ENCODE measurements at places on chromosomes 11 and 22.

DNA sequence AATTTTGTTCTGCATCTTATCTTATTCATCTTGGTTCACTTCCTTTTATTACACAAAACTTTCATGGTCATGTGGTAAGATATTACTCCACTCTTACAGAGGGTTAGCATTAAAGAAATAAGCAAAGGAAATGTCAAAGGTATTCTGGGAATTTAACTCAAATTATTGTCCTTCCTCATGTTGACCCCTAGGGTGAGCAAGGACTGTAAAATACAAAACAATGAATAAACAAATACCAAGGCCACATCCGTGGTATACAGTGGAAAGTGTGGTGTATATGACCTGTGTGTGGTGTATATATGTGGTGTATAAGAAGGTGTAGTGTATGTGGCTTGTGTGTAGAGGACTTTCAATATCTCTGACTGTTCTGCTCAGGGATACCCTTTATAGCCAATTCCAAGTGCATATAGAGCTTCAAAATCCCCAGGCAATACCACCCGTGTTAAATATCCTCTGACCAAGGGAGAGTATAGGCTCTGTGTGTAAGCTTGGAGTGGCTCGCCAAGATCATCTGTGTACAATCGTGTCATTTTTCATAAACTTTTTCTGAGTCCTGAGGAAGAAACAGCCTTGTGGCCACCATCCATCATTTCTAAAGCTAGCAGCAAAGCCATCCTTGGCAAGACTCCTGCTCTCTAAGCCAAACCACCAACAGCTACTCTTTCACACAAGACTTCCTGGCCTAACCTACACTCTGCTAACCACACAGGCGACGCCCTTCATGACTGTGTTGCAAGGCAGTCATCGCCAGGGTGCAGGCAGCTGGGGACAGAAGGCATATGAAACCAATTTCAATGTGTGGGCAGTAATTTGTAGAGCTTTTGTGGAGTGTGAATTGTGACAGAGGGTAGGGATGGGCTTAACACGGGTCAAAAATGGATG, 548.0 kb downstream of the ETS1 start:
- DNase-seq: peak; percentile 86

DNA sequence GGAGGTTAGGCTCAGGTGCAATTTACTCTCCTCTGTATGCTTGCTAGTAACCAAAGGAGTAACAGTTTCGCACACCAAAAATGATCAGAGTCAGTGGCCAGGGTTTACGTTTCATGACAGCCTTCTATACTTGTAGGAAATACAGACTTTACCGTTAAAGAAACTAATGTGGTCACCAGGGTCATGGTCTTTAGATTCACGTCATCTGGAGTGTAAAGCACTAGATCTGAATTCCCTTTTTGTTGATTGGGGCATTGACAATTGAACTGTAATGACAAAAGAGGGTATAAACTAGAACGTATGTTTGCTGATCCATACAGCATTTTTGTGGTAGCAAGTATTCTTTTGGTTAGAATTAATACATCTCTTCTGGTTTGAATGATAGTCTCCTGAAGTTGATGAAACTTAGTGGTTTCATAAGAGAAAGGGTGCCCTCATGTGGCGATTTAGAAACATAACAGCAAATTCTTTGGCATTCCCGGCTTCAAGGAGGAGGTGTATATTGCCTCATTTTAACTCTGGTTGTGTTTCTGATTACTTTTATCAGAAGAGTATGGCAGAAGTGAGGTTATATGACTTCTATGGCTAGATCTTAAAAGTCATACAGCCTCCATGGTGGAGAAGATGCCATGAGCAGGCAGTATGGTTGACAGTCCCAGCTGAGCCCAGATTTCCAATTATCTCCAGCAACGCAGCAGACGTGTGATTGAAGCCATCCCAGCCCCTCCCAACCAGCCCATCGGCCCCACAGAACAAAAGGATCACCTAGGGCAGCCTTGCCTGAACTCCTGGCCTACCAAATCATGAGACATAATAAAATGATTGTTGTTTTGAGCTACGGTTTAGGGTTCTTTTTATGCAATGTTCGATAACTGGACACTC, 35.1 kb downstream of the MMP7 start:
- DNase-seq: no peak

- DNase-seq: peak; percentile 65
Measured at GRCh38 chr22:36287881-36288515, 35.1 kb downstream of the APOL1 start.

DNA sequence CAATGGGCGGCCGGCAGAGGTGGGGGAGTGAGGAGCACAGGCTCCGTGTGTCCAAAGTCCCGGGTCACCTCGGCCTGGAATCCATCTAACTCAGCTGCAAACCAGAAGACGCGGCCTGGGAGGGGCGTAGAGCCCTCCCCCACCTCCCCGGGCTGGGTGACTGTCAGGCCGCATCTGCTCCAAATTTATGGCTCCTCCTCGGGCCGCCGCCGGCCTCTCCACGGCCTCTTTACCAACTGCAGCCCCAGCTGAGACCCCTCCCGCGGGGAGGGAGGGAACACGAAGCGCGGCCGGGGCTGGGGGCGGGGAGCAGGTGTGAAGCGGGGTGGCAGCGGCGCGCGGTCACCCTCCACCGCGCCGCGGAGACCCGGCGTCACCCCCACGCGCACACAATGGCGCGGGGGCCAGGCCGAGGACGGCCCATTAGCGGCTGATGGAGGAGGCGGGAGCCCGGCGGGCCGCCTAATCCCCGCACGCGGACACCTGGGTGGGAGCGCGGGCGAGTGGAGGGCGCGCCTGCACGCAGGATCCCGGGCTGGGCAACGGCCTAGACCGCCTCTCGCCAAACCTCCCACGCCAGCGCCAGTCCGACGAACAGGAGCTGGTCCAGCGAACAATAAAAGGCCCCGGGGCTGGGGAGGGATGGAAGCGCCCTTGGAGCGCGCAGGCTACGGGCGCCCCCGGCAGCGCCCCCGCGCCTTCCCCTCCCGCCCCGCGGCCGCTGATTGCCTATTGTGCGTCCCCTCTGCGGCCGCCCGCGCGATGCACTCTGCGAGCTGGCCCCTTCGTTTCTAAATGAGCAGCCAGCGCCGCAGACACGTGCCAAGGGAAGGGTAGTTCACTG, 25.9 kb upstream of the ROBO3 start:
- DNase-seq: no peak

GRCh38 chr11:59144579-59145345, 2.1 kb downstream of the FAM111A start:
- DNase-seq: peak; percentile 92

GRCh38 chr11:104772806-104773241, 125.4 kb downstream of the CASP12 start:
- no peak for DNase-seq

GRCh38 chr11:113385749-113386148, 1.8 kb upstream of the ANKK1 start:
- no peak for DNase-seq

GRCh38 chr11:64304032-64304315, 1.4 kb upstream of the ESRRA start:
- DNase-seq: no peak

DNA sequence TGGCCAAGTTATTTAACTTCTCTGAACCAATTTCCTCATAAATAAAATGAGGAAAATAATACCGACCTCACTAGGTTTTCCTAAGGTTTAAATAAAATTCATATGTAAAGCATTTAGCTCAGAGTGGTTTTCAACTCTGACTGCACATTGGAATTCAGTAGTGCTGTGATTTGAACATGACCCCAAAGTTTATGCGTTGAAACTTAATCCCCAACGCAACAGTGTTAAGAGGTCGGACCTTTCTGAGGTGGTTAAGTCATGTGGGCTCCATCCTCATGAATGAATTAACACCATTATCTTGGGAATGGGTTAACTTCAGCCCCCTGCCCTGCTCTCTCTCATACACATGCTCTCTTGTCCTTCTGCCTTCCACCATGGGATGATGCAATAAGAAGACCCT, 322.2 kb downstream of the AASDHPPT start:
- no peak for DNase-seq

DNA sequence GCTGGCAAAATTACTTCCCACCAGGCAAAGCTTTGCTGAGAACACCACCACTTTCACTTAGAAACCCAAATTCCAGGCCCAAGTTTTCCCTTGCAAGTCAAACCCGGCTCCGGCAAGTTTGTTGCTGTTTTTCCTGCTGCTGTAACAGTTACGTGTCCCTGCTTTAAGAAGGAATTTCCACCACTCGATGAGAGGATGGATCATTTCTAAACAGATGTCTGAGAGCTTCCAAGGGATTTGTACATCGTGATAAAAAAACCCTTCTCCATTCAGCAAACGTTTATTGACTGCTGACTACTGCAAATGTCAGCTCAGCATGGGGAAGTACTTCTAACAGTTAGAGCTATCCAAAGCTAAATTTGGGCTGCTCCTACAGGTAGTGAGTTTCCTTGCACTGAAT, 19.7 kb downstream of the P2RX3 start:
- DNase-seq: no peak

- DNase-seq: no peak
Measured at GRCh38 chr11:125343086-125343717, 152.9 kb downstream of the FEZ1 start.

DNA sequence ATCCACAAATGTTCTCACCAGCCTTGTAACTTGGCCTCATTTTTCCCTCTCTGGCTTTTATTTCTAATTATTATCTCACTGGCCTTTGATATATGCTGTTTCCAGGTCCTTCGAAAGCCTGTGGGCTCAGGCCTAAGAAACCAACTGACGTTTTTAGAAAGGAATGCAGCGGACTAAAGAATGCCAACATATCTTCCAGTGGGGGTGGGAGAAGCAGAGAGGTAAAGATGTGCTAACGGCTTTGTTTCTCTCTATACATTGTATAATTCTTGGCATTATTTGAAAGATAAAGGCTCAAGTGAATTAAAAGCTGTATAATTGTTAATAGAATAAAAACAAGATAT, 28.2 kb downstream of the OR6Q1 start:
- DNase-seq: no peak

- no peak for DNase-seq
Measured at GRCh38 chr22:46635756-46636155, 15.6 kb downstream of the GRAMD4 start.

DNA sequence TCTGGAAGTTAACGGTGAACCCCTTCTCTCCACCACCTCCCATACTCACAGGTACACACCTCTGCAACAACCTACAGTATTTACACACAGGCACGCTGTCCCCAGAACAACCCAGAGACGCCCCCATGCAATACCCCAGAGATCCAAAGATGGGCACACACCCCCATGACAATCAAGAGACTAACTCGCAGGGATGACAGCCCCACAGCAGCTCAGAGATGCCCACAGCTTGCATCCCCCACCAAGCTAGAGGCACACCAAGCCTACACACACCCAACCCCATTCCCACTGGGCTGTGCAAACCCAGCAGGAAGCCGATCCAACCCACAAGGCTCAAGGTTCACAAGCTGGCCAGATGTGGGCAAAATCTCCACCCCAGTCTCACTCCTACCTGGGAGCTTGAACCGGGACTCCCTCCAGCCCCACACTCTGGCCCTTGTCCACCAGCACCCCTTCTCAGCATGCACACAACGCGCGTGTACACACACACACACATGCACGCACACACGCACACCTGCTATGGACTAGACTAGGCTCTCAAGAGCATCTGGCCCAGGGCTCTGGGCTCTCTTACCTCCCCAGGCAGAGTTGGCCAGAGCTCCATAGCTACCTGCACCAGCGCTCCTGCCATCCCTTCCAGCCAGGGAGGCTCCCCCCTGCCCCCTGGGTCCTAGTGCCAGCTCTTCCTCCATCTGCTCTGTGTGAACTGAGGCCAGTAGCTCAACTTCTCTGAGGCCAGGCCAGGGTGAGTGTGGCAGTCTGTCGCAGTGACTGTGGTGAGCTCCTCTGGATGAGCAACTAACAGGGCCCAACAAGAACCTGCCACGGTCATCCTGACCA, 11.5 kb downstream of the STARD10 start:
- DNase-seq: no peak

DNA sequence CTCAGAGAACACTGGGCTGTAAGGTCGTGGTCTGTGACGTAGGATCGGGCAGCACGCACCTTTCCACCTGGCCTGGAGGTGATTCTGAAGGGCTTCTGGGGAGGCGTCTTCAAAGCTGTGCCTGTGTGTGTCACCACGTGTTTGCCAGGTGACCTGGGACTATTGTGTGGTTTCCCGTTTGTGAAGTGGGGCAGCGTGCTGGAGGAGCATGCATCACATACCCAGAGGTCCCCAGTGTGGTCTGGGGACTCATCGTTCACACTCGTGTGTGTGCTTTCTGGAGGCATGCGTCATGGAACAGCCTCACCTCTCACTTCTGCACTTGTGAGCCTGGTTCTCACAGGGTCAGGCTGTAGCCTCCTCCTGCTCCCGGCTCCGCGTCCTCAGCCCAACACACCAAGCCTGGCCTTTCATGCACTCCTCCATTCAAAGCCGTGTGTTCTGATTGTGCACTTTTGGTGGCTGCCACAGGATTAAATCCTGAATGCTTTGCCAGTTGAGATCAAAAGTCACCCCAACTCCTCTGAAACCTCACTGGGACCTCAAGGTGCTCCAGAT, 106.3 kb downstream of the KCNQ1OT1 start:
- no peak for DNase-seq

GRCh38 chr11:73866095-73866579, 10.5 kb downstream of the COA4 start:
- no peak for DNase-seq

GRCh38 chr22:27386186-27386585, 415.4 kb downstream of the MN1 start:
- no peak for DNase-seq

DNA sequence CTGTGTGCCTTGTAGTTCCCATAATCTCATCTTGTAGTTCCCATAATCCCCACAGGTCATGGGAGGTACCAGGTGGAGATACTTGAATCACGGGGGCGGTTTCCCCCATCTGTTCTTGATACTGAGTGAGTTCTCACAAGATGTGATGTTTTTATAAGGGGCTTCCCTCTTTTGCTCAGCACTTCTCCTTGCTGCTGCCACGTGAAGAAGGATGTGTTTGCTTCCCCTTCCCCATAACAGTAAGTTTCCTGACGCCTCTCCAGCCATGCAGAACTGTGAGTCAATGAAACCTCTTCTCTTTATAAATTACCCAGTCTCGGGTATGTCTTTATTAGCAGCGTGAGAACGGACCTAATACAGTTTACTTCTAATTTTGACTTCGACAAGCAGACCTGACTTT, 14.0 kb upstream of the SMIM38 start:
- DNase-seq: peak; percentile 9

DNA sequence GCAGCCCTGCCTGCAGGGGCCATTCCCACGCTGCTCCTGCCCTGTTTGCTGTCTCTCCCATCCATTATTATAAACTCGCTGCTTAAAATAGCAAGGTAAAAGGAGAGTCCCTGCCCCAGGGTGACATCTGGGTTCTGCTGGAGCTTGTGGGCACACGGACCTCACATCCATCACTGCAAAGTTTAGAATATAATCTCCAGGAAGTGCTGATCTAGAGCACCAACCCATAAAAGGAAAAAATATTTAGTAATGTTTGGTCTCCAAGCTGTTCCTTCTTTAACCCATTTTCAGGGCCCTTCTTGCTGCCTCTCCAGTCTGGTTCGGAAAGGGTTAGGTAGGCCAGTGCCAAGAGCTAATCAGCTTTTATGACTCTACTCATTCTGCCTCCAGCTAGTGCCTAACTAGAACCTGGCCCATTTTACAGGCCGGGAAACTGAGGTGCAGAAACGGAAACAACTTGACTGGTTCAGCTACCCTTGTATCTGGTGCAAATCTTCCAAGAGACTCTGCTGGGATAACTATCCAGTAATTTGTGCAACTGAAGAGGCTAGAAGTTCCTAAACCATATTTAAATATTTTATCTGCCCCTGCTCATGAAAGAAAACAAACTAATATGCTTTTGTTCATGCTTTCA, 37.5 kb downstream of the IRAG1 start:
- DNase-seq: no peak

Data from tibial artery (tissue), 4 donors.